NCI-H1436 treated with DMSO at 0.1 percent for 48 hours (cell line): ENCODE measurements at places on chromosomes 6 and 20.

DNA sequence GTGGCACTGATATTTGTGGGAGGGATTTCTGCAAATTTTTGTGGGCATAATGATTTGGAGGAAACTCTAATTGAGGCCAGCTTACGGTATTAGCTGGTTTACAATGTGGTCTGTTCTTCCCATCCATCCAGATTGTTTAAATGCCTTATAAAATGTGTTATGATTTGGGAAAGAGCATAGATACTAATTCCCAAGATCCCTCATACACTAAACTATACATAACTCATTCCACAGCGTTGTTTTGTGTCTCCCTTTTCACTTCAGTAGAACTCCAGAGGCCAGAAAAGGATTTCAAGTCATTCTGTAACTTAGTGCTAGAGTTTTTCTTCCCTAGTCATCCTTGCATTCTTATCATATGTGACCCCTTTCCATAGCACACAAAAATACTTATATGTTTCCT, 292.6 kb upstream of the NT5E start:
- no peak for DNase-seq

- DNase-seq, result no peak
These were observed 51.3 kb upstream of the ARMC2 start for GRCh38 chr6:108796875-108797274.

GRCh38 chr20:64131406-64131805, 24.0 kb upstream of the NPBWR2 start:
- DNase-seq, result no peak

- DNase-seq, result no peak
These were observed 1.1 kb upstream of the BNIP5 start for GRCh38 chr6:36337814-36338213.

GRCh38 chr20:3732327-3733118, at the start of gene HSPA12B:
HSPA12B (plus strand) TSS chr20:3732685; CDS start chr20:3738675, 5,990 bp downstream.
- DNase-seq, result no peak

- no peak for DNase-seq
These were observed 12.7 kb upstream of the VNN1 start for GRCh38 chr6:132726608-132726975.

GRCh38 chr6:84854811-84855400, 90.5 kb upstream of the TBX18 start:
- no peak for DNase-seq

DNA sequence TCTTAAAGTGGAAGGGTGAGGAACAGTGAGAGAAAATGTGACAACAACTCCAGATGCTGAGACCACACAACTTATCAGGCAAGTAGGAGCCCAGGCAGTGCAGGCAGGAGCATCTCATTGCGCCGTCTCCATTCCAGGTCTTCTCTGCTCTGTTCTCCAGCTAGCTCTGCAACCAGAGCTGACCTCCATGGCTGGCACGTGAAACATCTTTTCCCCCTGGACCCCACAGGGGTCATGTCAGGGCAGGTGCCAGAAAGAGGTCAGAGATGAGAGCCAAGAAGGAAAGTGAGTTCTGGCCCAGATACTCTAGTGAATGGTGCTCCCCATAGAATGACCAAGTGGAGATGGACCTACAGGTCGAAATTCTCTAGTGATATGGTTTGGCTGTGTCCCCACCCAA, 281.4 kb downstream of the SMOC2 start:
- no peak for DNase-seq

DNA sequence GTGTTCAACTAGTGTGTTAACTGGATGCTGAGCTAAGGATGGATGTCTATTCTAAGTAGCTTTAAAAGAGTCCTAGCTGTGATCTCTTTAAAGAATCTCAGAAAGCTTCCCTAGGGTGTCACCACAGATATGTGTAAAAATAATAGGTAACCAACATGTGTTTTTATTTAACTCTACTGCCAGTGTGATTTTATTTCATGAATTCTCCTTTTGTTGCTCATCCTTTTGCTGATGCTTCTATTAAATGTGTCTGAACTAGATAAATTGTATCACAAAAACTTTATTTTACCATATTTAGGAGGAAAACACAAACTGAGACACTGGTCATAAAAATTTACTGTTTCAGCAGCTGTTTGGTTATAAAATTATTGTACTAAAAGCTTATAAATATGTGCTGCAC, 809.4 kb upstream of the CITED2 start:
- DNase-seq, result no peak

- DNase-seq, result no peak
These were observed 2.0 kb downstream of the ZBTB24 start for GRCh38 chr6:109480993-109481480.

GRCh38 chr20:58595167-58595566, 55.9 kb upstream of the STX16 start:
- no peak for DNase-seq

- DNase-seq, result no peak
These were observed 2.1 kb upstream of the THEMIS start for GRCh38 chr6:127902933-127903332.

- DNase-seq, result no peak
These were observed 88.6 kb downstream of the OPRM1 start for GRCh38 chr6:154127657-154128056.

DNA sequence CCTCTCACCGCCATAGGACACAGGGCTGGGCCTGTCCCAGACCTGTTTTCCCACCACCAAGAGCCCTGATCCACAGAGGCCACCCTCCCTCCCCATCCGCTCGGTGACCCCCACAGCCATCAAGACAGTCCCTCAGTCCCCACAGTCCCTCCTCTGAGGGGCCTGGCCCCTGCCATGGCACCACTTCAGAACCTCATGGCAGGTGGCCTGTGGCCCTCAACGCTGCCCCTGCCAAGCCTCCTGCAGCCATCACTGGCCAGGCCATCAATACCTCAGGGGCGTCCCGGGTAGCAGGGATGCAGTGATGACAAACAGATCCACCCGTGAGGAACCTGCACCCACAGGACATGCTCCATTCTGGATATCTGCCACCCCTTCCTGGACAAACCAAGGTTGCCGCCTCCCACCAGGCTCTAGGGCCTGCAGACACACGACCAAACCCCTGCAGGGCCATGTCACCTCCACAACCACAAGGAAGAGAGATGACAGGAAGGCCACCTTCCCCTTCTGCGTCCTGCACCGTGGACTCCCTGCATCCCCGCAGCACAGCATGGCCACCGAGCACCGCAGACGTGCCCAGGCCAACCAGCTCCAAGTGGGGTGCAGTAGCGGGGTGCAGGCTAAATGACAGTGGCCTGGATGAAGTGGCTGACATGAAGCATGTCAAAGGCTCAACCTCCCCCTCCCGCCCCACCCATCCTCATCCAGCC, 14.0 kb downstream of the TAF4 start:
- DNase-seq, result no peak

- no peak for DNase-seq
These were observed 105.7 kb downstream of the SMOC2 start for GRCh38 chr6:168546730-168547129.

- no peak for DNase-seq
These were observed 454.9 kb downstream of the C6orf118 start for GRCh38 chr6:164854526-164854925.

- DNase-seq, result no peak
These were observed 99.5 kb downstream of the ANKRD60 start for GRCh38 chr20:58128635-58129625.

GRCh38 chr6:166586424-166587156, at the start of gene RAMACL:
RAMACL (minus strand) TSS chr6:166586678; CDS start chr6:166586477, 201 bp downstream.
- DNase-seq, result no peak

GRCh38 chr6:145583753-145584152, 151.6 kb downstream of the EPM2A start:
- DNase-seq, result no peak

- DNase-seq, result no peak
These were observed 7.0 kb upstream of the DACT2 start for GRCh38 chr6:168326294-168327261.

DNA sequence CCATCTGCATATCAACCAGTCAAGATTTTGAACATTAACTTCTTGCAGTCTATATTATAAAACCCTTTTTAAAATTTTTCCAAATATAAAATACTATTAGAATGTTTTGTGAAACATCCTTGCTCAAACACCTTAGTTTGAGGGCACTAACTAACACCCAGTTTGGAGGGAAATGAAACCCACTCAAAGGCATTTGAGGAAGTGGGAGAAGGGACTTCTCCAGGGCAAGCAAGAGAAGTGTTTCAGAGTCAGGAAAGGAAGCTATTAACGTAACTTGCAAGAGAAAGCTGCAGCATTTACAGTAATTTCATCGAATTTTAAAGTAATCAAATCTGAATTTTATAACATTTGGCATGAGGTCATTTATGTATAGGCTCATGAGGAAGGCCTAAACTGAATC, 21.3 kb downstream of the MTFR2 start:
- no peak for DNase-seq

DNA sequence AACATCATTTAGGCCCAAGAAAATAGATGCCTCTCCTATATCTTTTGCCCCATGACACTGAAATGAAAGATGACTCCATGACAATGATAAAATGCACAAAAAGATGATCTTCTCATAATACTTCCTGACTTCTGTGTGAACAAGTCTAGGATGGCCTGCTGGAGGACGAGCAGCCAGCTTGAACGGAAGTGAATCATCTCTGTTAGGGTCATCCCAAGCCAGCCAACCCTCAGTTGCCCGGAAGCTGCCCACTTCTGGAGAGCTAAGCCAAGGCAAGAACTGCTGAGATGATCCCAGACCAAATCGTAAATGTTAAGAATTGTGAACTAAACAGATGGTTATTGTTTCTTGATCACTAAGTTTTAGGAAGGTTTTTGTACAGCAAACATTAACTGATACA, 249.7 kb upstream of the HS3ST5 start:
- no peak for DNase-seq

DNA sequence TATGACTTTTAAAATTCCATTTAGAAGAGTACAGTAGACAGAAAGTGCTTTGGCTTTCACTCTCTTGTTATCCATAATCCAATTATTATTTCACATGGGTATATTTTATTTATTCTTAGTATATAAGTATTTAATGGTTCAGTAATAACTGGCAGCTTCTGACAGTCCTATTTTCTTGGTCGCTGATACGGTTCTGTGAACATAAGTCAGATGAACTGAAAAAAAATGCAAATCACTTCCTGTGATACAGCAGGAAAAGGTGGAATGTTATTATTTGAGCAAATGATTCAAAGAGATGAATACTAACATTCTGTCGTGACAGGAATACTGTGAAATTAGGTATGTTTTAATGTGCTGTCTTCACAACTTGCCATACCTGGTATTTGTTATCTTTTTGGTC, 132.3 kb downstream of the ARHGAP18 start:
- no peak for DNase-seq

DNA sequence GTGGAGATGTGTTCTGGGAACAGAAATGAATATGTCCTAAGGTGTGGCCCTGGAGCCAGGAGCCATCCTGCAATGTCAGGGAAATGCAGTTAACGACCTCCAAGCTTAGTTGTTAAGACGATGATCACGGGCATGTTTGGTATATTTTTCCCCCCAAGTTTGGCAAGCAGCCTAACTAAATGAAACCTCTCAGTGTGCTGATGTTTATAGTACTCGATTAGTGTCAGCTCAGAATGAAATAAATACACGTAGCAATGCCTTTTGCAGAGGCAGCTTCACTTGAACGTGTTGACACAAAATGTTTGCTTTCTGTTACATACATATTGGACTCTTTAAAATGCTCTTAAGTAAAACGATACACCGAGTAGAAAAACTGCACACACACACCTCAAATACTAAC, 76.2 kb upstream of the OLIG3 start:
- DNase-seq, result peak; percentile 67

GRCh38 chr20:6384380-6384779, 261.6 kb upstream of the FERMT1 start:
- no peak for DNase-seq

GRCh38 chr20:57440678-57441509, 49.7 kb downstream of the RBM38 start:
- no peak for DNase-seq

DNA sequence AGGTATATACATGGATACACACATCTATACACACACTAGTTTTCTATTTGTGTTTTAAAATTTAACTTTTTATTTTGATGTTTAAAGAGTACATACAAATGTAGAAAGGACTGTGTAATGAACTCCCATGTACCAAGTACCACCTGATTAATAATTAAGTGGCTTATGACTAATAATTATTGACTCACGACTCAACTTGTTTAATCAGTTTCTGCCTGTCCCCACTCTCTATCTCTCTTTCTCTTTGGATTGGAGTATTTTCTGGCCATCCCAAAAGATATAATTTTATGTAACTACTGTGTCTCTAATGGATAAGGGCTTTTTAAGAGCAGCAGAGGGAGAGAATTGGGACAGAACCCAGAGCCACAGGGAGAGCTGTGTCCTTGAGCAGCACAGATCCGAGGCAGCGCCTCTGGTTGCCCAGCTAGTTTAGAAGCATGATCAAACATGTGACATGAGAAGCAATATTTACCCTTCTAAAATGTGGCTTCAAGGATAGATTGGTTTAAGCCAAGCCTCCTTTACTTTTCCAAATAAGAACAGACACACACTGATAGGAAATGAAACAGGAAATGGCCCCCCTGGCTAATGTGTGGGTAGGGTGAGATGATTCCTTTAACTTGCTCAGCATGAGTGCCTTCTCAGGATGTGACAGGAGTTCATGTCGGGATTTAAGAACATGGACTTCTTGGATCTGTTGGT, 81.0 kb downstream of the ERMARD start:
- no peak for DNase-seq

DNA sequence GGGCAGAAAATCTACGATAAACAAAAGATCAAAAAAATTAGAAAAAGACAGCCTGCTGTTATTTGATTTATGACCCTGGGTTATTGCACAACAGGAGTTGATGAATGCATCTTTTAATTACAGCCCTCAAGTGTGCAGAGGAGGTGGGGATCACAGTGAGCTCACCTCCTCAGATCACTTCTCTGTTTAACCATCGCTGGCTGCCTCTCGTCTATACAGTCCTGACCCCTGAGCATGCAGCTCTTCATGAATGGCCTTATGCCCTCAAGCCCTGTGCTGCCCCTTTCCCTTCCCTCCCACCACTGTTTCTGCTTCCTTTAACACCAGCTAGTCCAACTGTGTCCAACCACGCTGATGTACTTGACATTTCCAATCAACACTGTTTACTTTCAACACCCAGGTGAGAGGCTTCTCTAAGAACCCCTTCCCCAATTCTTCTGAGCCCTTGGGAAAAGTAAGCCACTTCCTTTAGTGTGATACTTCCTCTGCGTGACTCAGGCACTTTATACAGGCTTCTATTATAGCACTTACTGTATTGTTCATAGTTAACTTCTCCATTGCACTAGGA, 60.6 kb upstream of the RIPOR2 start:
- peak; percentile 14 for DNase-seq

- DNase-seq, result no peak
These were observed 1.1 kb upstream of the PTK7 start for GRCh38 chr6:43074847-43075669.

GRCh38 chr6:31592396-31592771, 422 bp downstream of the NCR3 start:
- no peak for DNase-seq

- no peak for DNase-seq
These were observed 62.4 kb downstream of the GCNT2 start for GRCh38 chr6:10583509-10583901.

DNA sequence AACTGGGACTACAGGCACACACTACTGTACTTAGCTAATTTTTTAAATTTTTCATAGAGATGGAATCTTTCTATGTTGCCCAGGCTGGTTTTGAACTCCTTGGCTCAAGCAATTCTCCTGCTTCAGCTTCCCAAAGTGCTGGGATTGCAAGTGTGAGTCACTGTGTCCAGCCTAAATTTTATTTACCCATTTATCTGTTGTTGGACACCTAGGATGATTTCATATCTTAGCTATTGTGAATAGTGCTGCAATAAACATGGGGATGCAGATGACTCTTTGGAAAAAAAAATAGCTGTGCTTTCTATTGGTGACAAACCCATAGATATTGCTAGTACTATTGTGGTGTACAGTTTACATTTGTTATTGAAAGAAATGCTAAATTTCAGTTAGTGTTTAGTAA, 19.6 kb upstream of the SYNCRIP start:
- no peak for DNase-seq
